WTC11 (cell line): ENCODE measurements at places on chromosomes 12 and 14.
A peak's percentile ranks its signal among the peaks of the same experiment; 100 is the strongest.

GRCh38 chr12:68745904-68746571 is at the start of gene SLC35E3:
SLC35E3 (plus strand) TSS chr12:68746176; CDS start chr12:68746378, 202 bp downstream.
- DNase-seq, result peak; percentile 86

DNA sequence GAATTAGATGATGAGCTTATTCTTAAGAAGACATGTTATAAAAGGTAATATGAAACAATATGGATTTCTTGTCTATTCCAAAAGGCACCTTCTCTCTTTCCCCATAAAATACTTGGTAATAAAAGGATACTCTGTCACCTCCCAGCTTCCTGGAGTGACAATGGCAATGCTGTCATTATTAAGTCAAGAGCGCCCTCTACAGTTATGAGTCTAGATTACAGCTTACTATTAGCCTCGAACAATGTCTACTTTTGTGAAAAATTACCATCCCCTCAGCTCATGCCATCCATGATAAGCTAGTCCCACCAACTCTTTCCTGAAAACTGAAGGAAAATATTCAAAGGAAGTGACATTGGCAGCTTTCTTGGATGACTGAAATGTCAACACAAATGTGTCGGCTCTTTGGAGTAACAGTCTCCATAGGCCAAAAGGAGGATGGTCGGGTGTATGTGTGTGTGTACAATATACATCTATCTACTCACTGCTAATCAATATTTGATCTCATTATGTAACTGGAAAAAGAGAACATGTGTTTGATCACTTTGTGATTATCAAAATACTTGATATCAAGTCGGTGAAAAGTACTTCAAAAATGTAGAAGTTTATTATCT is 48.7 kb upstream of the CDKN3 start:
- no peak for DNase-seq

GRCh38 chr12:2238111-2238510 is 185.3 kb downstream of the CACNA1C start:
- no peak for DNase-seq

DNA sequence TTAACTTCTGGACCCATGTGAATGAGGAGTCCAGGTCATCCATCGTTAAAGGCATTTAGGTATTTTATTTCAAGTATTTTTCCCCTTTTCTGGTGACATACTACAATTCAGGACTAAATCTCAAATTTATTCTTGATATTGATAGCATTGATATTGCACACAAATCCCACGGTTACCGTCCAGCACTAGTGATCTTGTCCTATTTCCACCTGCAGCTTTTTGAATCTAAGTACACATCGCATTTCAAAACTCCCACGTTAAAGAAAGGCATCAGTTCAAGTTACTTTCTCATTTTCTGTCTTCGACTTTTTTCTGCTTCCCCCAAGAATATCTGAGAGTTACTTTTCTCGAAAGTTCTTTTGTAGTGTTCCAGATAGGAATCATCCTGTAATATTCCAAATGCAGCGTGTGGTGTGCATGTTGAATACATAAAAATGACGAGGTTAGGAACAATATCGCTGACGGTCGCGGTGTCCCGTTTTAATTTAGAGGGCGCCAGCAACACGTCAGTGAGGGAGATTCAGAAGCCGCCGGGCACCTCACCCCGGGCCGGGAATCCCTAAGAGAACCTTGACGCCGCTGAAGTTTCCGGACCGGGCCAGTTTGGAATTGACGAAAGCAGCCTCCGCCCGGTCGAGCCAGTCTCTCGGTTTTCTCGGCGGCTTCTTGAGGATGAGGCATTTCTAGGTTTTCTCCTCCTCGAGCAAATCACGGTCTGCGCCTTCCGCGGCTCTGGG is 569 bp upstream of the RGS6 start:
- DNase-seq, result no peak

- DNase-seq, result no peak
Observed at GRCh38 chr12:27109334-27110028, 27.1 kb upstream of the C12orf71 start.
